WTC11 (cell line): ENCODE measurements at places on chromosomes 2 and 18. TPM values are rescaled to one million over a fixed set of nuclear protein-coding genes. Genes with fewer than 3 reads are reported as not detected.

The ITSN2 gene
- 18.1 to 19.8 TPM (median 19.0 TPM) in 3 replicates for total RNA-seq

The CHST9 gene
- total RNA-seq: 15.9 to 19.2 TPM (median 16.8 TPM) in 3 replicates

The STAT1 gene
- 36.1 to 41.3 TPM (median 39.5 TPM) in 3 replicates for total RNA-seq

The LHCGR gene
- total RNA-seq: 0.21 to 0.34 TPM (median 0.31 TPM) in 3 replicates

The PFN4 gene
- 0.48 TPM in 1 of 3 replicates, not detected in the others for total RNA-seq

GRCh38 chr18:9648431-9649163, 34.2 kb upstream of the PPP4R1 start:
- peaks cover 11% of the 10 kb centered on the region for H3K4me1 ChIP-seq
- no peaks in the 10 kb centered on the region for H3K36me3 ChIP-seq
- H3K4me3 ChIP-seq: no peak overlapping the region
- no peak for DNase-seq
- H3K27me3 ChIP-seq: no peaks in the 10 kb centered on the region
- no peak overlapping the region for H3K27ac ChIP-seq

DNA sequence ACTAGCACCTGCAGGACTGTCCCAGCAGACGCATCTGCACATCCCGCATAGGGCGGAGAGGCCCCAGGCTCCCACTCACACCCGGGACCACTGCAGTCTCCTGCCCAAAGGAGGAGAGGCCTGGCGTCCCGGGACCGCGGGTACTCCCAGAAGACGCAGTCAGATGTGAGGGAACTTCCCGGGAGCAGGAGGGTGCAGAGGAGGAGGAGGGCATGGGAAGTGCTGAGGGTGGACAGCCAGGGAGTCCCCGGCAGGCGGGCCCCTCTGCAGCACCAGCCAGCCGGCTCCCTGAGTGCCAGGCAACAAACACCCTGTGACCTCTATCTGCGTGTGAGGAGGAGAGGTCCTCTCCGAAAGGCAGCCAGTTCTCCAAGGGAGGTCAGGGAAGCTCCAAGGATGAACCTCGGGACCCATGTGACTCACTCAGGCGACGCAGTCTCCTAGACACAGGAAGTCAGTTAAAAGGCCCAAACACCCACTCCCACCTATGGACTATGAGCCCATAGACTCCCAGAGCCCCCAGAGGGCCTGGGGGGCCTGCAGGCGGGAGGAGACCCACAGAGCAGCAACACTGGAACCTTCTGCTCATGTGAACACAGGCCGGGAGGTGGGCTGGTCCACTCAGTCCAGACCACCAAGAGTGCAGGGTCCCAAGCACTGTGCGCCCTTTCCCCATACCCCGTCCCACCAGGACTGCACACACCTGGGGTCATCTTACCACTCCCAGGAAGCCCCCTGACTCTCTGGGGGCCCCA, 4.2 kb downstream of the PXDN start:
- peaks cover 2% of the 10 kb centered on the region for H3K27me3 ChIP-seq
- H3K4me3 ChIP-seq: no peak overlapping the region
- H3K27ac ChIP-seq: no peak overlapping the region
- H3K36me3 ChIP-seq: peaks cover 15% of the 10 kb centered on the region
- DNase-seq: no peak

GRCh38 chr2:152083202-152083875, 15.5 kb downstream of the CACNB4 start:
- DNase-seq: no peak
- no peaks in the 10 kb centered on the region for H3K27me3 ChIP-seq
- H3K4me3 ChIP-seq: no peak overlapping the region
- H3K36me3 ChIP-seq: no peaks in the 10 kb centered on the region

DNA sequence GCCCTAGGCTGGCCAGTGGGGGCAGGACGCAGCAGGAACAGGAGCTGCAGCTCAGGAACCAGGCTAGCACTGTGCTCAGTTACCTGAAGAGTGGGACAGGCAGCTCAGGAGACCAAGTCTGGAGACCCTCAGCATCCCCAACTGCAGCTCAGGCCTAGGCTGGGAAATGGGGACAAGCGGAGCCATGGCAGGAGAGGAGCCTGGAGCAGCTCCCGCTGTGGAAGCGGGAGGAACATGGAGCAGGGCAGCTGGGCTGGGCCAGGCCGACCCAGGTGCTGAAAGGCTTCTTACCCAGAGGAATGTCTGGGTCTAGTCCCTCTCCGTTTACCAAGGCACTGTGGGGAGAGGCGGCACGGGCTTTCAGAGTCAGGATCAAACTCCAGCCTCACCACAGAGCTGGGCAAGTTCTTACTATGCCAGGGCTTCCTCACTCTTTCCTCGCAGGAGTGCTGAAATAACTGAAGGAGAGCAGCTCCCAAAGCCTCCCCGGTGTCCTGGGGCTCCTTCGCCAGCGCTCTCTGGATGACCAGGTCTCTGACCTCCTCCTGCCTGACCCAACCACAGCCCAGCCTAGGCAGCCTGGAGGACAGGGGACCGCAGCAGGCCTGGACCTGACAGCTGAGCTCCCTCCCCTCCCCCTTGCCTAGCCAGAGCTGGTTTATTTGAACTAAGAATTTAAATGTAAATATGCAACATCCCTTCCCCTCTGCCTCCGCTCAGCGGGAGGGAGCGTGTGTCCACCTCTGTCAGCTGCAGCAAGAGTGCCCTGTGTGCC, 247.8 kb upstream of the SIX2 start:
- H3K27ac ChIP-seq: 0 out of 2 replicates have a peak overlapping the region, but pooled peaks have one; percentile 51
- H3K4me3 ChIP-seq: peak overlapping the region; percentile 13
- H3K36me3 ChIP-seq: peaks cover 11% of the 10 kb centered on the region
- H3K4me1 ChIP-seq: peaks cover 53% of the 10 kb centered on the region
- DNase-seq: peak; percentile 52

- DNase-seq: no peak
- H3K27ac ChIP-seq: no peak overlapping the region
- H3K4me3 ChIP-seq: no peak overlapping the region
- no peaks in the 10 kb centered on the region for H3K27me3 ChIP-seq
- H3K36me3 ChIP-seq: no peaks in the 10 kb centered on the region
- H3K4me1 ChIP-seq: no peaks in the 10 kb centered on the region
Observed at GRCh38 chr2:182300608-182301007, 126.2 kb downstream of the PDE1A start.

GRCh38 chr2:181680937-181681811, 857 bp upstream of the NEUROD1 start:
- peaks cover 96% of the 10 kb centered on the region for H3K27me3 ChIP-seq
- H3K27ac ChIP-seq: no peak overlapping the region
- peaks cover 67% of the 10 kb centered on the region for H3K4me1 ChIP-seq
- DNase-seq: peak; percentile 37

GRCh38 chr18:21548647-21549046, 51.9 kb downstream of the ESCO1 start:
- no peaks in the 10 kb centered on the region for H3K27me3 ChIP-seq
- no peak overlapping the region for H3K4me3 ChIP-seq
- no peak overlapping the region for H3K27ac ChIP-seq
- no peaks in the 10 kb centered on the region for H3K4me1 ChIP-seq
- no peak for DNase-seq
- peaks cover 33% of the 10 kb centered on the region for H3K36me3 ChIP-seq

GRCh38 chr2:168596881-168597655, 141.0 kb downstream of the CERS6 start:
- no peak overlapping the region; the same call in 1 of the 2 replicates for H3K27ac ChIP-seq
- H3K4me1 ChIP-seq: peaks cover 23% of the 10 kb centered on the region
- DNase-seq: no peak
- H3K36me3 ChIP-seq: no peaks in the 10 kb centered on the region
- H3K4me3 ChIP-seq: no peak overlapping the region

- H3K36me3 ChIP-seq: 0 out of 2 replicates have a peak, but pooled peaks cover 3% of the 10 kb centered on the region
- no peak for DNase-seq
- no peaks in the 10 kb centered on the region for H3K4me1 ChIP-seq
- H3K4me3 ChIP-seq: no peak overlapping the region
Observed at GRCh38 chr2:149915151-149915550, 327.6 kb upstream of the MMADHC start.
